GM23248 (cell line): ENCODE measurements at places on chromosomes 1 and 21.
A peak's percentile ranks its signal among the peaks of the same experiment; 100 is the strongest.

- peak overlapping the region; percentile 90 for H3K27ac ChIP-seq
- H3K4me1 ChIP-seq, result peaks cover 57% of the 10 kb centered on the region
- DNase-seq, result peak; percentile 76
- no peaks in the 10 kb centered on the region for H3K36me3 ChIP-seq
Measured at GRCh38 chr1:181139631-181140061, 51.1 kb downstream of the IER5 start.

DNA sequence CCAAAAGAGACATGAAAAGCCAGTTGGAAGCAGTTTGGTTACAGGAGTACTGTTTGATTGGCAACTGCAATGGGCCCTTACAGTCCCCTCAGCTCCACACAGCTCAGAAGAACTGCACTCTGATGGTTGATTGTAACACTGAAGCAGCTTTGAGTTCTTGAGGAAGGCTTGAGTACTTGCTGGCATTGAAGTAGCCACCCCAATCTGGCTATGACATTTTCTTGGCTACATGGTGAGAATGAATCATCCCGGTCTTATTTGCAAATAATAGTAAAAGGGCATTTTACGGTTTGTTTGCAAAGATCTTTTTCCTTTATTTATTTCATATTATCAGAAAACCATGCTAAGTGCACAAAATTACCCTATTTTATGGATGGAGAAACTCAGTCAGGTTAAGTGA is 159.7 kb upstream of the BEND5 start:
- no peaks in the 10 kb centered on the region for H3K27me3 ChIP-seq
- no peak overlapping the region for H3K4me3 ChIP-seq
- no peaks in the 10 kb centered on the region for H3K36me3 ChIP-seq
- 0 out of 2 replicates have a peak, but pooled peaks cover 5% of the 10 kb centered on the region for H3K4me1 ChIP-seq
- no peak overlapping the region for H3K27ac ChIP-seq

- H3K4me3 ChIP-seq, result no peak overlapping the region
- no peak for DNase-seq
- no peaks in the 10 kb centered on the region for H3K4me1 ChIP-seq
- H3K36me3 ChIP-seq, result no peaks in the 10 kb centered on the region
Measured at GRCh38 chr1:156422602-156423091, 53.6 kb downstream of the RHBG start.

- no peaks in the 10 kb centered on the region for H3K27me3 ChIP-seq
- H3K4me3 ChIP-seq, result no peak overlapping the region
Measured at GRCh38 chr1:110912784-110913183, 39.8 kb downstream of the CD53 start.

DNA sequence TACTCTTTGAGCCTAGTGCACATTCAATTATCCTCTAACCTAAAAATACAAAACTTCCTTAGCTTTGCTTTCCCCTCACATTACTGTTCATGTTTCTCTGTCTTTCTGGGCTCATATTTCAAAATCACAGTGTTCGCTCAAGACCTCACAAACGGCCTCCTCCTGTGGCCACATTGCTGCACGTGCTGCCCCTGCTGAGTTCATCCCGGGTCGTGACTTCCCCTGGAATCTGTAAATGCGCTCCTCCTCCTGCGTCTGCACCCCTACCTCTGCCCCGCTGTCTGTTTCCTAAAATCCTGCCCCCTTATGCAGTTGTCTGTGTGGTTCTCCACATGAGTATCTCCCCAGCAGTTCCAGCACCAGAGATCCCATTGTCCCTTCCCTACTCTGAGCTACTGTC is 45.5 kb upstream of the RAVER2 start:
- no peak overlapping the region for H3K27ac ChIP-seq
- H3K4me1 ChIP-seq, result no peaks in the 10 kb centered on the region
- H3K36me3 ChIP-seq, result no peaks in the 10 kb centered on the region
- no peak overlapping the region for H3K4me3 ChIP-seq
- H3K27me3 ChIP-seq, result no peaks in the 10 kb centered on the region
- no peak for DNase-seq

DNA sequence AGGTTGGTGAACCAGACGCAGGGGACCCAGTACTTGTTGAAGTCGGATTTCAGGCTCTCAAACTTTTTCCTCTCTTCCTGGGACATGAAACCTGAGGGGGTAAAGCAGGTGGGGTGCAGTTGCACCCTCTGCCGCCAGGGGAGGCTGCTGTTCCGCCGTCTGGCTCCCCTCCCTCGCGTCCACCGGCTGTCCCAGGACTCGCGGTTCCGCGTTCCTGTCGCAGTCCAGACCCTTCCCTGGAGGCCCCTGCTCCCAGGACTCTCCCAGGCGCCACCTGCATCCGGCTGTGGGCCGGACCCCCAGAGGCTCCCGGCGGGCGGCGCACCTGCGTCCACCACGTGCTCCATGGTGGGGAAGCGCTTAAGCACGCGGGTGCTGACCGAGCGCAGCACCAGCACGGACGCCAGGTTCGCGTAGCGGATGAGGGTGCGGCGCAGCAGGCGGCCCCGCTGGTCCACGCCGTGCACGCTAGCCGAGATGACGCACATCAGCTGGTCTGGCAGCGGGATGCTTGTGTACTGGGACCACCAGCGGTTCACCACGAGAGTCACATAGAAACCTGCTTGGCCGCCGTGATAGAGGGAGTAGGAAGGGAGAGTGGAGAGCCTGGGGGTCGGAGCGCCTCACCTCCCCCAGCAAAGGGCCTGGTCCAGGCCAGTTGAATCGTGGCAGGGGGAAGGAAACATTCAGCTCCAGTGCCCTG is 1.7 kb downstream of the BEST4 start:
- H3K4me1 ChIP-seq, result no peaks in the 10 kb centered on the region
- peaks cover 2% of the 10 kb centered on the region; the same call in 1 of the 2 replicates for H3K36me3 ChIP-seq
- DNase-seq, result peak; percentile 79
- peak overlapping the region; percentile 67 for H3K4me3 ChIP-seq
- no peak overlapping the region for H3K27ac ChIP-seq
- no peaks in the 10 kb centered on the region for H3K27me3 ChIP-seq
